Psoas muscle (tissue), 8 donors: ENCODE measurements at places on chromosomes 3 and 15.

DNA sequence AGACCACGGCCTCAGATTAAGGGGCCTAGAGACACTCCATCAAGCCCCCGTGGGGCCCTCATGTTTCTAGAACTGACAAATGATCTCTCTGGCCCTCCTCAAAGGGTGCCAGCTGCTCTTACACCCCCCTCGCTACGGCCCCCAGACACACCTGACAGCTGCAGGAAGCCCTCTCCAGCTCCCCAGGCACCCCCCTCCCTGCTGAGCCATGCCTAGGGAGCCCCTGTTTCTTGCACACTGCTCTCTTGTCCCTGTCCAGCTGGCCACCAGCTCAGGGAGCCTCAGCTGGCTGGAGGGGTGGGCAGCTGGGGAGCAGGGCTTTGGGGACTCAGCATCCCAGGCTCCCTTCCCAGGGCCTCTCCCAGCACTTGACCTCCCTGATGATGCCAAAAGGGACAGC is 14.8 kb downstream of the TNK2 start:
- peak overlapping the region; percentile 53 for H3K4me3 ChIP-seq
- no peaks in the 10 kb centered on the region for H3K27me3 ChIP-seq
- peak; percentile 36 for DNase-seq
- H3K36me3 ChIP-seq = no peaks in the 10 kb centered on the region
- H3K4me1 ChIP-seq = peaks cover 81% of the 10 kb centered on the region
- peak overlapping the region; percentile 91 for H3K27ac ChIP-seq

GRCh38 chr3:177051411-177051810 is 145.9 kb downstream of the TBL1XR1 start:
- H3K4me1 ChIP-seq = peaks cover 12% of the 10 kb centered on the region
- no peak for DNase-seq
- H3K4me3 ChIP-seq = no peak overlapping the region
- H3K27ac ChIP-seq = no peak overlapping the region
- H3K36me3 ChIP-seq = no peaks in the 10 kb centered on the region
- no peaks in the 10 kb centered on the region for H3K27me3 ChIP-seq

DNA sequence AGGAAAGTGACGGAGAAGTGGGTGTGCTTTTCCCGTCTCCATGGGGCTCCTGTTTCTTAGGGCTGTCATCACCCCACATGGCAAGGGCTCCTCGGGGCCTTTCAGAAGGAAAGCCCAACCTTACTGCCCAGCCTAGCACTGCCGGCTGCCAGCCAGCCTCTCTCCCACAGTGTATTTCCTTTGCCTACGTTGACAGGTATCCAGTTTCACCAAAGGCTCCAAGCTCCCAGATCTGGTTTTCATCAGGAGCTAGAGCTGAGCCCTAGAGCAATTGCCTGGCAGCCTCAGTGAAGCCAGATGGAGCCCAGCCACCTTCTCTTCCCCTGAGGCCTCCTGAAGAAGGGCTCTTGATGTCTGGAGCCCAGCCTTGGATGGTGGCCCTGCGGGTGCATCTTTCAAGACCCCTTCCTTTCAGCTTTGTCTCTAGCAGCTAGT is 20.2 kb downstream of the CRABP1 start:
- no peak overlapping the region for H3K27ac ChIP-seq
- no peak overlapping the region for H3K4me3 ChIP-seq
- no peaks in the 10 kb centered on the region for H3K27me3 ChIP-seq
- DNase-seq = no peak
- no peaks in the 10 kb centered on the region for H3K4me1 ChIP-seq

- no peaks in the 10 kb centered on the region for H3K27me3 ChIP-seq
- peak overlapping the region; percentile 91 for H3K4me3 ChIP-seq
- H3K36me3 ChIP-seq = peaks cover 13% of the 10 kb centered on the region
- DNase-seq = peak; percentile 57
- peaks cover 15% of the 10 kb centered on the region for H3K4me1 ChIP-seq
These were observed 1.2 kb downstream of the MEX3B start for GRCh38 chr15:82044373-82045178.
